ENCODE measurements at places on chromosomes 7 and 10.

GRCh38 chr10:31384589-31384949, 65.6 kb downstream of the ZEB1 start:
- no peak for DNase-seq

GRCh38 chr7:116732788-116733694, 61.0 kb downstream of the MET start:
- no peak for DNase-seq

GRCh38 chr7:38215115-38215514, 37.1 kb downstream of the STARD3NL start:
- DNase-seq, result no peak

DNA sequence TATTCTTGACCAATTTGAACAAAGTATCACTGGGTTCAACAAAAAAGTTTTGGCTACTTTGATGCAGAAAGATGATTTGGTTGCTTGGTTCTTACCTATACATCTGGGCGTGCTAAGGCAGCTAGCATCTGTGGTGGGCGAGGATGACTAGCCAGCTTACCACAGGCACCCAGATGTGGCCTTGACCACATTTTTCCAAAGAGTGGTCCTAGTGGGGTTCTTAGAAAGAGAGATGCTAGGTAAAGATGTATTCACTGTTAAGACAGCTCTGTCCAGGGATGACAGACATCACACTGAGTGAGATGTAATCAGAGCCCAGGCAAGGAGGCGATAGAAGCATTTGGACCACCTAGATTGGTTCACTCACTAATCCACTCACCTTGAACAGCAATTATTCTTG, 785 bp downstream of the DNTT start:
- DNase-seq, result no peak

- no peak for DNase-seq
Measured at GRCh38 chr7:31785101-31785500, 98.1 kb downstream of the PPP1R17 start.

GRCh38 chr7:151764056-151764920, 112.6 kb downstream of the PRKAG2 start:
- DNase-seq, result no peak

DNA sequence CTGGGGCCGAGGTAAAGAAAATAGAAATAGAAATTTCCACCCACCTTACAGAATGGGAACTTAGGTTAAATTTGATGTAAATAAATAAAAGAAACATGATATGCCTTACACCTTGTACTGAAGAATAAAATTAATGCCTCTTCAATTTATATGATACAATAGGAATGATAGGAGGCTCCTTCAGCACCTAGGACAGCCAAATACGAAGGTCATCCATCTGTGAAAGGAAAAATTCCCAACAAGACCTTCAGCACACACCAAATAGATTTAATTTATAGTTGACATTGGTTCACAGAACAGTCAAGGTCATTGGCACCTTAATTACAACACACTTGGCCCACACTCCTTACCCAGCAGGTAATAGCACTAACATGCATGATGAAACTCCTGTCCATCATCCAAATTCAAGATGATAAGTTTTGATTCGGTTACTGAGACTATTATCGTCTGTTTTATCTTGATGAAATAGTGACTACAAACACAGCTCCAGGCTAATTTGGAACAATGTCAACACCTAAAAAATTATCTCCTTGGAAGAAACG, 250.9 kb downstream of the SNX13 start:
- no peak for DNase-seq

- no peak for DNase-seq
Measured at GRCh38 chr7:140557809-140558518, 78.7 kb upstream of the MKRN1 start.

DNA sequence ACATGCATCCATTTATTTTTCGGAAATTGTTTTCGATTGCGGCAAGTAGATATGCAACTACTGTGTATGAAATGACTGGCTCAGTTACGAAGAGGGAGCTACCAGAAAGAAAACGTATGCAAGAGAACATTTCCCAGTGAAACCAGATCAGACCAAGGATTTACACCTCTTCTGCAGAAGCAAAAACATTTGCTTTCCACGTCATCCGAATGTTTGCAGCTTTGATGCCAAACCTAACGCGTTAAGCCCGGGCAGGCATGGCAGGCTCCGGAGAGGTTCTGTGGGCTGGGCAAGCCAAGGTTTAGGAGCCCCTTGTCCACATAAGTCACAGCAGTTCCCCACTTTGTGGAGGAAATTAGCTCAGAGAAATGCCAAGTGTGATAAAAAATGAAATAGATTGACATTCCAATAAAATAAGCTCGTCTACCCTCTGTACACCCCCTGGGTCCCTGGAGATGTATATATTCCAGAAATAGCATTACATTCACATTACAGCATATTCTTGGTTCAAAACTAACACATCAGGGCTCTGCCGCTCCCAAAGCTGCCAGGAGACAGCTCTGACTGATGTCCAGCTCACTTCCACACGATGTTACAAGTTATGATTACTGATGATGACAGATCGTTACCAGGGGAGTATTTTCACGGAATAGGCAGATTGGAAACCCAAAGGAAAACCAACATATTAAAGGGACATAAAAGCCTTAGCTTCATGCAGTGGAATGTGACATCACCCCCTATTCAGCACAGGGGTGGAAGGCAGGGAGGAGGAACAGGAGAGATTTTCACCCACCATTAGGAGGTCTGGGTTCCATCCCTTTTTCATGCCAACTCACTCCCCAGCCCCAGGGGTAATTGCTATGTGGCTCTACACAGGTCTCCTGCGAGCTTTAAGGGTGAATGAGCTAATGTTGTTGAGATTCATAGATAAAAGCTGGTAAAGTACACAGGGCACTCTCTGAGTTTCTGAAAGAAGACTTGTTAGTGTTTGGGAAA, 81.5 kb downstream of the LYZL1 start:
- DNase-seq, result no peak

- no peak for DNase-seq
Measured at GRCh38 chr10:88136712-88137111, 273.3 kb downstream of the PTEN start.

GRCh38 chr10:85874208-85874607, 492.4 kb downstream of the GRID1 start:
- DNase-seq, result no peak

- no peak for DNase-seq
Measured at GRCh38 chr7:2399848-2400587, 3.4 kb upstream of the CHST12 start.

DNA sequence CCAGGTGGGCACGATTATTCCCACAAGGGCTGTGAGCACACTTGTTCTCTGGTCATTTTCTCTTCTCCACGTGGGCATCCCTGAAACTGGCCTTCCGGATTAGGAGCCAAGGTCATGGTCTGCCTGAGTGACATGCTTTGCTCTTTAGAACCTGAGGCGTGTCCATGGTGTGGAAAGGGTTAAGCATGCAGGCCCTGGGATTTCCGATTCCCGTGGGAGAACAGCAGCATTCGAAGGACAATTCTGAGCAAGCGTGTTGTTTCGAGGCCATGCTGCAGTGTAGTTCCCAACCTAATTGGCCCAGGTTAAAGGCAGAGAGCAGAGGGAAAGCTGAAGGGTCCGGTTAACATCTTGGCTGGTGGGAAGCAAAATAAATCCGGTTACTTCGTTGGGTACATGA, 245.9 kb downstream of the SKAP2 start:
- DNase-seq, result no peak

DNA sequence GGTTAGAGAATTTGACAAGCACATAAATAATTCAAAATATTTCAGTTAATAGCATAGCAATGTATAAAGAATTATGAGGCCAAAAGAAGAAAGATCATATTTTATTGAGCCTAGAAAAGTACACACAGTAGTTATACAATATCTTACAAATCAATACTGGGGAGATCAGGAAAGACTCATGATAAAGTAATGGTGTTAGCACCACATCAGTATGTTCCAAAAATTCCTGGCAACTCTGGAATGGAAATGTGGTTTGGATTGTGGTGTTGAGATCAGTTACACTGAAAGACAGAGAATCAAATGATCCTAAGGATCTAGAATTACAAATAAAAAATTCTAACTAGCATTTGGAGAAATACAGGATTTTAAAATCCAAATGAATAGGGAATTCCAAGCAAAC, 420.5 kb upstream of the CNTNAP2 start:
- DNase-seq, result no peak

GRCh38 chr10:11824825-11825224, 1.7 kb downstream of the PROSER2 start:
- no peak for DNase-seq

DNA sequence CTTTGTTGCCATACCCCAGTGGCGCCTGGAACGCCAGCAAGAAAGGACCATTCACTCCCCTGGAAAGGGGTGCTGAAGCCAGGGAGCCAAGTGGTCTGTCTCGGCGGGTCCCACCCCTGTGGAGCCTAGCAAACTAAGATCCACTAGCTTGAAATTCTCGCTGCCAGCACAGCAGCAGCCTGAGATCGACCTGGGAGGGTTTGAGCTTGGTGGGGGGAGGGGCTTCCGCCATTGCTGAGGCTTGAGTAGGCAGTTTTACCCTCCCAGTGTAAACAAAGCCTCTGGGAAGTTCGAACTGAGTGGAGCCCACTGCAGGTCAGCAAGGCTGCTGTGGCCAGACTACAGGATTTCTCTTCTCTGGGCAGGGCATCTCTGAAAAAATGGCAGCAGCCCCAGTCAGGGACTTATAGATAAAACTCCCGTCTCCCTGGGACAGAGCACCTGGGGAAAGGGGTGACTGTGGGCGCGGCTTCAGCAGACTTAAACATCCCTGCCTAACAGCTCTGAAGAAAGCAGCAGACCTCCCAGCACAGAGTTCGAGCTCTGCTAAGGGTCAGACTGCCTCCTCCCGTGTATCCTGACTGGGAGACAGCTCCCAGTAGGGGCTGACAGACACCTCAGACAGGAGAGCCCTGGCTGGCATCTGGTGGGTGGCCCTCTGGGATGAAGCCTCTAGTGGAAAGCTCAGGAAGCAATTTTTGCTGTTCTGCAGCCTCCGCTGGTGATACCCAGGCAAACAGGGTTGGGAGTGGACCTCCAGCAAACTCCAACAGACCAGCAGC, 281.1 kb upstream of the SP4 start:
- no peak for DNase-seq

GRCh38 chr7:134031835-134032617, 95.1 kb upstream of the LRGUK start:
- DNase-seq, result no peak

- DNase-seq, result no peak
Measured at GRCh38 chr10:30853066-30853465, 178.6 kb downstream of the ZNF438 start.

GRCh38 chr7:31307972-31308371, 32.6 kb downstream of the NEUROD6 start:
- DNase-seq, result no peak

- no peak for DNase-seq
Measured at GRCh38 chr10:20132816-20133215, 316.6 kb downstream of the PLXDC2 start.

- no peak for DNase-seq
Measured at GRCh38 chr10:34031400-34031799, 696.9 kb upstream of the NRP1 start.

DNA sequence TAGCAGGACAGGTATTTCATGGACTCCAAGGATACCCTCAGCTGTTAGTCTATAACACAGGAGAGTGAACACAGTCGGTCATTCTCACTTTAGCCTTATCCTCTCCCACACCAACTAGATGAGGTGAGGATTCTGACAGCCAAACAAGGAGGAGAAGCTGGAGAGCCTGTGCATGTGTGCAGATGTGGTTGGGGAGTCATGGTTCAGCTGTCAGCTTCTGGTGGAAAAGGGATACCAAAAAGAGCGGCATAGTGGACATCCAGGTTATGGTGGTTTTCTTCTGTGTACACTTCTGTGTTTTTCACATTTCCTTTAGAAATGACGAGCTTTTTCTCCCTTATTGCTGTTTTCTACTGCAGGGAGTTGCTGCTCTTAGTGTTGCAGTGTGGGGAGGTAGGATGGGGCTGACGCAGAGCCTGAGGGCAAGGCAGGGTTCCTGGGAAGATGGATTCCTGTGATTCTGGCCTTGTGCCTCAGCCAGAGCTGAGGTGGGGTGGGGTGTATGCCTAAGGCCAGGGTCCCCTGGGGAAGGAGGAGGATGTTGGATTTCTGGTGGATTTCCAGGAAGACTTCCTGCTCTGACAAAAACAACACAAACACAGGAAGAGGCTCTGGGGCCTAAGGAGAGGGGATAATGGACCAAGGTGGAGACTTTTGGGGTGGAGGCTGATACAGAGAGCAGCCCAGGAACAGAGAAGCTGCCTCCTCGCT, 26.6 kb downstream of the PLAU start:
- DNase-seq, result no peak

DNA sequence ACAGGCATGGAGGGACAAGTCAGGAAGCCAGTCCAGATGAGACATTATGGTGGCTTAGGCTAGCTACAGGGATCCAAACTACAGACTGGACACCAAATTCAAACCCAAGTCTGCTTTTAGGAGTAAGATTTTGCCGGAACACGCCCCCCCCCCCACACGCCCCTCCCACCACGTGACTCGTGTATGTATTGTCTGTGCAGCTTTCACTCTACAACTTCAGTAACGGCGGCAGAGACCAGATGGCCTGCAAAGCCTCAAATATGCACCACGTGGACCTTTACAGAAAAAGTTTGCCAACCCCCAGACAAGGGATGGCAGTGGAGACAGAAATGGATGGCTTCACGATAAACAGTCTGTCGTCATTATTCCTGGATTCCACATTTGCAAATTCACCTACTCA, 14.5 kb downstream of the HIPK2 start:
- no peak for DNase-seq

- peak; percentile 13 for DNase-seq
Measured at GRCh38 chr7:101121991-101122932, 4.6 kb upstream of the SERPINE1 start.

- DNase-seq, result no peak
Measured at GRCh38 chr10:106959521-106959920, 205.0 kb downstream of the SORCS1 start.

DNA sequence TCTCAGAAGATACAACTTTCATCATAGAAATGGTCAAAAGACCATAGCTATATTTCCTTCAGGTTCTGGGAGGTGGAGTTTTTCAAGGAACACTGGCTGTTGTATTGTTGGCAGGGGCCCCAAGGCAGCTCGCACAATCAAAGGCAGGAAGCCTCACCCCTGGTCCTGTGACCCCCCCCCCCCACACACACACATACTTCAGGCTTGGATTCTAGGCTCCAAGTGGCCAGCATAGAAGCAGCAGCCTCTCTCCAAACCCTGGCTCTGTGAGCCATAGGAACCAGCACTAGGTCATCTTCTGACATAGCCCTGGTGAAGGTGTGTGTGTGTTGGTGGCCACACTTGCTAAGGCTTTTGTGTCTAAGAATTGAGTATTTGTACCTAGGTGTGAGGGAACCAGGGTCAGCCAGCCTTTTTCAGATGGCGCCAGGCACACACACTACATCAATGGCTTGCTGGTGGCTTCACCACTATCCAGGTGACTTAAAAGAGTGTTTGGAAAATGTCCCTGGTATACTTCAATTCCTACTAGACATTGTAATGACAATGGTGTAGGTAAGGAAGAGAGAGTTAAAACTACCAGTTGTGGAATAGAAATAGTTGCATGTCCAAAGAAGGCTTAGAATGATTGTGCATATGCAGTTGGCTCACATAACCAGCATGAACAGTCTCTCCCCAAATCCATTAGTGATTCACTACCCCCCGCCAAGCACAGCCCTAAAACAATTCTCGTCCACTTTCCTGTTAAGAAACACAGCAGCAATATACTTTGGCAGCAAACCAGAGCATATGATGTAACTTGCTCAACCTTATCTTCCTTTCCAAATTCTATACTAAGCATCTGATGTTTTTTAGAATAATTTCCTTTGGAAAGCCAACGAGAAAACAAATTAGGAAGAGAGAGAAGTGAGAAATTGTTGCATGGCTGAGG, 91.3 kb downstream of the AVL9 start:
- no peak for DNase-seq
